ENCODE measurements at places on chromosomes 4 and X. TPM values are rescaled to one million over a fixed set of nuclear protein-coding genes. Genes with fewer than 3 reads are reported as not detected.
A peak's percentile ranks its signal among the peaks of the same experiment; 100 is the strongest.

- DNase-seq, result no peak
Measured at GRCh38 chr4:21749924-21750323, 198.6 kb downstream of the KCNIP4 start.

GRCh38 chrX:38326086-38326485, 1.2 kb downstream of the RPGR start:
- DNase-seq, result no peak

DNA sequence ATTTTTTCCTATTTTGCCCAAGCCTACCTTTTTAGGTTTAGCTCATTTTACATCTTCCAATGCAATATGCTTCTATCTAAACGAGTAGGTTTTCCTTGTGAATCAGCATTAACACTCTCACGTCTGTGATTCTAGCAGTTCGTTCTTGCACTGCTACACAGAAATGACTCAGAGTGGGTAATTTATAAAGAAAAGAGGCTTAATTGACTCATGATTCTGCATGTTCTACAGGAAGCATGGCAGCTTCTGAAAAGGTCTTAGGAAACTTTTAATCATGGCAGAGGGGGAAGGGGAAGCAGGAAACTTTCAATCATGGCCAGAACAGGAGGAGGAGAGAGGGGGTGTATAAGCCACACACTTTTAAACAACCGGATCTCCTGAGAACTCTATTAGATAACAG, 44.9 kb downstream of the SPANXN1 start:
- DNase-seq, result no peak

Gene ASB11
- 0.42 TPM for total RNA-seq

GRCh38 chrX:252957-253291, 28.3 kb upstream of the PLCXD1 start:
- DNase-seq, result no peak

- DNase-seq, result no peak
Measured at GRCh38 chrX:150360331-150360730, 2.8 kb upstream of the MAMLD1 start.

Gene NPY2R
- total RNA-seq, result not detected

DNA sequence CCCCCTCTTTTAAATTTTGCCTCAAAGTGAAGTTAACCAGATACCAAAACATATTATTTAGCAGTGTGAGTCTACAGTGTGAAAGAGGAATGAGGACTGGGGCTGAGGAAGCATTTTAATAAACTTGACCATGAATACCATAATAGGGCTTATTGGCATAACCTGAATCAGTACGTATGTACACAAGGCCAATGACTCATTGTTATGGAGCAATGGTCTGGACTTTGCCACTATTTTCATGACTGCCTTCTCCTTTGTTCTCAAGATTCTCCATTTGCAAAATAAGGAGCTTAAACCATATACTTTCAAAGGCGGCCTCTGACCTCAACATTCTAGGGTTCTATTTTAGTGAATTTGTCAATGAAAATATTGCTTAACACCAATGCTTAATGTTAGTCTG, 102.8 kb upstream of the OR13H1 start:
- DNase-seq, result no peak

Gene DOCK11
- total RNA-seq, result 4.5 TPM

- peak; percentile 81 for DNase-seq
Measured at GRCh38 chr4:16794816-16795445, 103.5 kb downstream of the LDB2 start.

GRCh38 chrX:151359931-151360871, 36.8 kb upstream of the VMA21 start:
- DNase-seq, result no peak

DNA sequence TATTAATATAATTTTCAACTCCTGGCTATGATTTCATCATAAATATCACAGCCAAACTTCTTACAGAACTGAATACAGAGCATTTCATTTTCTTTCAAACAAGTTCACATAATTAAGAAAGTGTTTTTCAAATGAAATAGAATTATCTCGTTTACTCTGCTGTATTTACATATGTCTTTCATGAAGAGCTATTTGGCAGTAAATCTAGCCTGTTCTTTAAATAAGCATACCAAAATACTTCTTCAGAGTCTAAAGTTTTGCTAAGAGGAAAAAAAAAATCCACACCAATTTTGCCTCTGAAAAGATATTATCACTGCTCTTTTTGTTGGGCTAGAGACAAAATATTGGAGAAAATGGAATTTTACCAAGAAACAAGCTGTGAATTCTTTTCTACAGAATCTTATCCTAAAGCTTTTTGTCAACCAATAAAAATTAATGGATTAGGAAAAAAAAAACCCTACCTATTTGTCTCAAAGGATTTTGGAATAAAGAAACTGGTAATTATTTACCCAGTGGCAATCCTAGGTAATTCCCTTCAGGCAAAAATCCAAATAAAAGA, 287.9 kb upstream of the NR3C2 start:
- DNase-seq, result no peak

Gene HEPH
- total RNA-seq, result 9.8 TPM

DNA sequence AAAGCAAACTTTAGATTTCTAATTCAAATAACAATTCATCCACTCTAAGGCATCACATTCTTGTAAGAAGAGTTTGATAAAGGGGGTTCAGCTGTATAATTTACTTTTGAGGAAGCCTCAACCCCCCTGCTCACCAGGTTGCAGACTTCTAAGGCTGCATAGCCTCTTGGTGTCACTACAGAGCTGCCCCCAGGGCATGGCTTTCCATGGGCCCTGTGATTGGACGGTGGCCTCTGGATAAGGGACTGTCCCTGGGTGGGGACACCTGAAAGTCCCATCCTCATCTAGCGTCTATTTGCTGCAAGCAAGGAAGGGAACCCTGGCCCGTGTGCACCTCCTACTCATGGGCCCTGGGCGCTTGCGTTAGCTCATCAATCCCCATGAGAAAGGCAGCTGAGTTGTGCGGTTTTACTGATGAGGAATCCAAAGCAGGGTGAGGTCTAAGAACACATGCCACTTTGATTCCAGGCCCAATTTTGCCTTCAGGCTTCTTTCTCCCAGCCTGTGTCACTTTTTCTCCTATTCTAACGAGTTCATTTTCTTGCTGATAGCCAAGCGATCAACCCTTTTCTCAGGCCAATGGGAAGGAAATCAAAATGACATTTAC, 51.8 kb downstream of the SCML1 start:
- no peak for DNase-seq

DNA sequence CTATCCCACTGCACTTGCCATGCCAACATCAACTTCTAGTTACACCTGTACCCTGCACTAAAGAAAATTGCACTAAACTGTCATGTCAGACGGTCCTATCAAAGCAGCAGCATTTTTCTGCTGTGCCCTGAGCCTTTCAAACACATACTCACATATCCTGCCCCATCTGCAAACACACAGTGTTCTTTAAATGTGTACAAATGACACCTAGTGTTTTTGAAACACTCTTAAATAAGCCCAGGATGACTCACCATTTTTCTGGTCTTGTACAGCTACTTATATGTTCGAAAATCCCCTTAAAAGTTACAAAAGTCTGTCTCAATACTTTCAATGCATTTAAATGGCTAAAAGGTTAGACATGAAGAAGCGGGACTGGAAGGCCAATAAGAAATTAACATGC, 346.7 kb upstream of the PPARGC1A start:
- no peak for DNase-seq

Gene ARHGAP10
- total RNA-seq, result 39.9 TPM

Gene SORCS2
- 1.2 TPM for total RNA-seq

DNA sequence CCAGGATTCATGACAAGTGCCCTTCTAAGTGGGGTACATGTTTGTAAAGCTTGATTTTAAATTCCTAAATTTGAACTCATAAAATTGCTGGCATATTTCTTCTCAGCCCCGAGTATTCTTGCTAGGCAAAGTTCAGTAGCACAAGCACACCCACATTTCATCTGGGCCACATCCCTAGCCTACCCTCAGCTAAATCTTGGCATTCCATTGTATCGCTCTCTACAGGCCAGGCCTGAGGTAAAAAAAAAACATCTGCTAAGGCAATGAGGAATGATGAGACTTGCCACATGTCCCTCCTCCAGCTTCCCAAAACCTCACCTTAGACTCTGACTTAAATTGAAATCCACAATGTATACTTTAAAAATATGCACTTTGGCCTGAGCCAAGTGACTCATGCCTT, 51.4 kb upstream of the VCX3B start:
- no peak for DNase-seq

Gene GPR50
- total RNA-seq, result not detected

Gene TEC
- 5.5 TPM for total RNA-seq

GRCh38 chrX:13140007-13140406, 95.6 kb upstream of the FAM9C start:
- DNase-seq, result no peak

Gene CTAG1B
- total RNA-seq, result not detected

Measured in suprapubic skin (tissue), 4 donors.